Lower lobe of right lung (tissue), 2 donors: ENCODE measurements at places on chromosomes 1 and 21. TPM values are rescaled to one million over a fixed set of nuclear protein-coding genes. Genes with fewer than 3 reads are reported as not detected.

- H3K27me3 ChIP-seq = peaks cover 46% of the 10 kb centered on the region
- H3K27ac ChIP-seq = peak overlapping the region; percentile 54
- peak overlapping the region; percentile 58 for H3K4me3 ChIP-seq
- peaks cover 21% of the 10 kb centered on the region for H3K4me1 ChIP-seq
- DNase-seq = peak; percentile 76
Measured at GRCh38 chr1:1067860-1068516, 6.1 kb downstream of the RNF223 start.

Gene TSSK3
- total RNA-seq = 2.1 TPM

- no peaks in the 10 kb centered on the region for H3K4me1 ChIP-seq
- no peaks in the 10 kb centered on the region for H3K36me3 ChIP-seq
- no peak for DNase-seq
- no peak overlapping the region for H3K4me3 ChIP-seq
Measured at GRCh38 chr1:168671782-168672181, 57.2 kb downstream of the DPT start.

Gene TNFRSF14
- 152 TPM for total RNA-seq
